ENCODE measurements at places on chromosomes 3 and 15.

GRCh38 chr3:149479621-149480325 is 5.3 kb downstream of the TM4SF4 start:
- DNase-seq, result no peak

DNA sequence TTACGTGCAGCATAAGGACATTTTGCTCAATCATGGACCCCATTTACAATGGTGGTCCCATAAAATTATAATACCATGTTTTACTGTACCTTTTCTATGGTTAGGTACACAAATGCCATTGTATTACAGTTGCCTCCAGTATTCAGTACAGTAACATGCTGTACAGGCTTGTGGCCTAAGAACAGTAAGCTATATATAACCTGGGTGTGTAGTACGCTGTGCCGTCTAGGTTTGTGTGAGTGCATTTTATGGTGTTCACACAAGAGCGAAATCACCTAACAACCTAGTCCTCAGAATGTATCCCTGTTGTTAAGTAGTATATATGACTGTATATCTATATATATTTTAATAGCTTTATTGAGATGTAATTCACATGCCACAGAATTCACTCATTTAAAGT is 12.5 kb downstream of the ASB7 start:
- DNase-seq, result no peak

DNA sequence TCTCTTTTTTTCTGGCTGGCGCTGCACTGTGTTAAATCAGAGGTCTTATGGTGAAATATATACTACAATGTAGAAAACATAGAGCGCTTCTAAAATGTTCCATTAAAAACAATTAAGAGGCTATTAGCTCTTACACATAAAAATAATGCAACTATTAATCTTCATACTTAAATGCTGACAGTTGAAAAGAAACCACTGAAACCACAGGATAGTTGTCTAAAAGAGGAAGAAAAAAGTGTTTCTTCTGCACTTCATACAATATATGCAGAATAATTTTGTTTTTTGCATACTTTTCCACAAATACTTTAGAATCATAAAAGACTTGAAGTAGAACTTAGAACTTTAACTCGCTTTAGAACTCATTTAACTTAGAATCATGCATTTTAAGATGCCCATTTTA is 170.5 kb downstream of the PYDC2 start:
- DNase-seq, result no peak

DNA sequence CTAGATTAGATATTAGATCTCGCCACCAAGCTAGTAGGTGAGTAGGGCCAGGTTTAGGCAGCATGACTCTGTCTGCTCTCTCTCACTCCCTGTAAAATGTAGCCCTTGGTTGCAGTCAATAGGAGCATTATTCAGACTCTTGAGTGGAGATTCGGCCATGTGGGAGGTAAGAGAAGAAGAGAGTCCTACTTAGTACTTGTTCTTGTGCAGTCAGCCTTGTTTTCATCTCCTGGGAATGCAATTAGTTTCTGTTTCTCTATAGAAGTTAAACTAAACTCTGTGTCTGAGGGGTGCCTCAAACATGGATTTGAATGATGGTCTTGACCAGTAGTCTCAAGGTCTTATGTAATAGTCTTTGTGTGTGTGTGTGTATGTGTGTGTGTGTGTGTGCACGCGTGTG is 229.5 kb upstream of the DPH6 start:
- no peak for DNase-seq

Measured in NCI-H1694 treated with DMSO at 0.1 percent for 48 hours (cell line).